ENCODE measurements at places on chromosomes 6 and 20.

DNA sequence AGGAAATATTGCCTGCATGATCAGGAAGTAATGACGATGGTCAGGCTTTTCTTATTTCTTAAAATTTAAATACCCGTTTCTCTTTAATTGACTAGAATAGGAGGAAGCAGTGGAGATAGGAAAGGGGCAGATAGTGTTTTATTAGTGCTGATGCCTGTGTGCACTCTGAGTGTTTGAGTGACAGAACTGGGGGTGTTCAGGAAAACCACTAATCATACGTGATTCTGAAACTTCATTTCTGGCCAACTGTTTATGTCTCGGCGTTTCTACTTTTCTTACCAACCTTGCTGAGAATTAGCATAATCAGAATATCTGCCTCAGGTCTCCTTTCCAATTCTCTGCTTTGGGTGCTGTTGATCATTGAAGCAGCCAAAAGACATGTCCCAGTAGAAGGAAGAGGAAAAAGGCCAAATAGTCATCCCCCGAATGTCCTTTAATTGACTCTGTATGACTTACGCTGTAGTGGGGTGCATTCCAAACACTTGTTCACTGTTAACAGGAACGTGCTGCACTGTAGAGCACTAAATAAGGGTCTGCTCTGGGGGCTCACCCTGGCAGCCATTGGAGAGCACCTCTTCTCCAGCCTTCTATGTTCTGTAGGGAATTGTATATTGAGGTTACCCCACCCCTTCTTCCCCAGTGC lies 152.9 kb downstream of the JARID2 start:
- no peak for DNase-seq

GRCh38 chr6:45756606-45757005 lies 259.1 kb downstream of the CLIC5 start:
- DNase-seq = no peak

- no peak for DNase-seq
Observed at GRCh38 chr20:63857764-63858392, 3.4 kb upstream of the ABHD16B start.

- peak; percentile 79 for DNase-seq
Observed at GRCh38 chr6:33208091-33208967, at the start of gene RING1. Gene RING1 (plus strand): TSS chr6:33208500. CDS start chr6:33208823, 323 bp downstream.

- DNase-seq = no peak
Observed at GRCh38 chr6:63610944-63611343, 24.7 kb upstream of the PHF3 start.

GRCh38 chr6:144879436-144879835 lies 594.3 kb downstream of the UTRN start:
- peak; percentile 11 for DNase-seq

DNA sequence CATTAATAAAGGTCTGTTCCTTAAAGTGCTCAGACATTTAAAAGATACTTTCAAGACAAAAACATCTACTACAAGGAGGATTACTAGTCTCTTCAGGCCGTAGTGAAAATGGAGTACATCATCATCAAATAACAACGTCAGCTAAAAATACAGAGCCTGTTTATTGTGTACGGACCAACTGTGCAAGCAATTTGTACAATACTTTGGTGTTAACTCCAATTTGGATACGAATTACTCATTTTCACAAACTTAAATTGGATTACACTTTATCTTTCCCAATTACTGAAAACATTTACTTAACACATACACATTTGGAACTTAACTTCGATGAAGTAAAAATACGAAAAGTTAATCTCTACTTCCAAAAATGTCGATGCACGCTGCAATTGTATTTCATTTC lies 802 bp downstream of the CYP39A1 start:
- no peak for DNase-seq

DNA sequence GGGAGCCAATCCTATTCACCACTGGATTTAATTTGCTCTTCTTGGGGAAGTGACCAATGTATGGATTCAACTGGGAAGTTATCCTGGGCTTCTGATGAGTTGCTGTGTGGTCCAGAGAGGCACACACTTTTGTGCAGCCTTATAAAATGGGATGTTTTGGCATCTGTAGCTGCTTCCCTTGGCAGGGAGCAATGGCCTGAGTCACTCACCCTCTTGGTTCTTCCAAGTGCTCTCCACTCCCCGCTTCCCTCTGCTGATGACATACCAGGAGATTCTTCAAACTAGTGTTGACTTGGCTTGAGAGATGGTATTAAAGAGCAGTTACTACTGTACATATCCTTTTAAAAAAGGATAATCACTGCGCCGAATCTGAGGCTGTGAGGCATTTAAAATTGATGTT lies 105.8 kb downstream of the JARID2 start:
- DNase-seq = no peak

DNA sequence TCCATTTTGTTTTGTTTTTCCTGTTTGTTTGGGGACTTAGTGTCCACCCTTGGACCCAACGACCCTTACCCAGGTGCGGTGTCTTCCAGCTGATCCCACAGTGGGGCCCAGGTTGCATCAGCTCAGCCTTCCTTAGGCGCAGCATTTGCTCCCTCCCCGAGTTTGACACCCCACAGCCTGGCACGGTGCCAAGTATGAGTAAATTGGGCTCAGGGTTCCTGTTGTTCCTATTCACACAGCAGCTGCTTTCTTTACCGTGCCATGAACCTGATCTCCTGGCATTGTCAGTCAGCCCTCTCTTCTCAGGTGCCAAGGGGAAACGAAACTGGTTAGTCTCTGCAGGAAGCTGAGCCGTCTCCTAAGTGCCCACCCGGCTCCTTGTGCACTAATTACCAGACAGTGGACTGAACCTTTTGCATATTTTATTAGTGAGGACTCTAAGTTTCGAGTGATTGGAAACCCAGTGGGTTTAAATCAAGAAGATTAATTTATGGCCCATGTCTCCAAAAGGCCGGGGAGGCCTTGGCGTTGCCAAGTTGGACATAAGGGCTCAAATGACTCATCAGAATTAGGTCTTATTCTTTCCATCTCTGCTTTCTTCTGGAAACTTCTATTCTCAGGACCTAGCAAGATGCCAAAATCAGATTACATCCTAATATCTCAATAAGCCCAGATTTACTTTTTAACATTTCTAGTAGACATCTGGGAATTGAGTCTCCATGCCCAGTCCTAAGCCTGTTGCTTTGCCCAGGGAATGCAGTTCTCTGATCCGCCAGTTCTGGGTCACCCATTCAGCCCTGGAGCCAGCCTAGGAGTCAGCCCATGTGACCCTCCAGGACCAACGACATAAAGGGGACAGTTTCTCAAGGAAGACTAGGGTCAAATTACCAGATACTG lies 68.8 kb downstream of the TSHZ2 start:
- no peak for DNase-seq

DNA sequence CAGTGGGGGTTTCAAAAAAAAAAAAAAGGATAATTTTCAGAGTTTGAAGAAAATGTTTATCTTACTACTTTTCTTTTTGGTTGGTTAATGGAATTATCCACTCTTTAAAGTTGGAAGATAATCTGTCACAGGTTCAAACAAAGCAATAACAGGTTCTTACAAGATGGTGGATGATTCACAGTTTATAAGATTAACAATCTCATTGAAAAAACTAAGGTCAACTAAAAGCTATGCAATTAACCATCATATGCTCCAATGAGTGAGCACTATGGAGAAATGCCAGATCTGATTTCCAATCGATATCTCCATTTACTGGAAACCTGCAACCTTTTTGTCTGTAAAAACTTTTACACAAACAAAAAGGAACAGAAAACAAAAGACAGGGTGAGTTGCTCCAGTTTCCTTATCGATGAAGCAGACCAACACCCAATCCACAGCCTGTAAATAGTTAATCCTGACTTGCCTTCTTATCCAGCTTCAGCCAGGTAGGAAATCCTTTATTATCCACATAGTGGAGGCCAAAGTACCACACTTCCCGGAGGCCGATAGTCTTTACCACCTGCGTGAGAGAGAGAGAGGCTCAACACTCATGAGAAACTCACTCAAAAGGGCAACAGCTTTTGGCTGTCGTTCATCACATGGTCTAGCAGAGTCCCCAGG lies 32.4 kb downstream of the EZR start:
- DNase-seq = no peak

DNA sequence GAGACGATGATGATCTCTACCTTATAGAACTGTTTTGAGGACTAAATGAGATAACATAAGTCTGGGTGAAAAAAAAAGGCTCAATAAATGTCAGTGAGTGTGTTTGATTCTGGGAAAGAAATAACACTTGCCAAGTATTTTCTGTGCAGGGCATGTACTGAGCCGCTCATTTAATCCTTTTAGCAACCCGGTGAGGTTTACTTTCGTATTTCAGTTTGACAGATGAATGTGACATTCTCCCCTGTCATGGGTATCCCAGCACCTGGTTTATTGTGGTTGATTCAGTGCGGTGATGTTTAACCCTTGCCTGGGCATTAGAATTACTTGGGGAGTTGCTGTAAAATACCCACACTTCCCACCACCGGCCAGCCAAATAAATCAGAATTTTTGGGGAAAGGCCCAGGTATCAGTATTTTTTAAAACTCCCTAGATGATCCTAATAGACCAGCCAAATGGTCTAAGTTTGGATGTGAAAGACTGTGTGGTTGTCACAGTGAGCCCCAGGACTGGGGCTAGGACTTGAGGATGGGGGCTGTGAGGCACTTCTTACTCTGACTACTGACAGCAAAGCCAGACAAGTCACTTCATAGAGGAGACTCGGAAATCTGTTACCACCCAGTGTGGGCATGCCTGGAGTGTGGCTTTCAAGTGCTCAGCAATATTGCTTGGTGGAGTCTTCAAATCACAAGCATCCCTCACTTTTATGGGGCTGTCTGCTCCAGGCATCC lies 100.2 kb upstream of the KCNG1 start:
- no peak for DNase-seq

DNA sequence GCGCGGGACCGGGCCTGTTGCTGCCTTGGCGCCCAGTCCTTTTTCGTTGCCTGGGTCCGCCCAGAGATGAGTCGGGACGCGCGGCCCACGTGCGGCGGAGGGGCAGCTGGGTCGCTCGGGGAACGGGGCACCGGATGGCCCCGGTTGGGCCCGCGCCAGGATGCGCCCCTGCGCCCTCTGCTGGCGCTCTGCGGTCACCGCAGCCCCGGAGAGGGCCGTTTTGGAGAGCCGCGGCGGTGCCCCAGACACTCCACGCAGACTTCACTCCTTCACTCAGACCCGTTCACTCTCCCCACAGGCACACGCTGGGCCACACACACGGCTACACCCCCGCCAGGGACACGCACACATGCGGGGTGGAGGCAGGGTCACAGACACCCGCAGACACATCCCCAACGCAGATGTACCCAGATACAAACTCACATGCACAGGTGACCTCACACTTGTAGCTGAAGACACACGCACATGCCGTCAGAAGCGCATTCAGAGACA lies 38.8 kb downstream of the SRC start:
- DNase-seq = peak; percentile 83

DNA sequence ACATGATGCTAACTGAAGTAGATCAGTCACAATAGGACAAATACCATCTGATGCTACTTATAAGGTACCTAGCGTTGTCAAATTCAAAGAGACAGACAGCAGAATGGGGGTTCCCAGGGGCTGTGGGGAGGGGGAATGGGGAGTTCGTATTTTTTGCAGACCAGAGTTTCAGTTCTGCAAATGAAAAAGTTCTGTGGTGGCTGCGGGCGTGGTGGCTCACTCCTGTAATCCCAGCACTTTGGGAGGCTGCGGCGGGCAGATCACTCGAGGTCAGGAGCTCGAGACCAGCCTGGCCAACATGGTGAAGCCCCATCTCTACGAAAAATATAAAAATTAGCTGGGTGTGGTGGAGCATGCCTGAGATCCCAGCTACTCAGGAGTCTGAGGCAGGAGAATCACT lies 68.1 kb downstream of the SLC22A23 start:
- no peak for DNase-seq

DNA sequence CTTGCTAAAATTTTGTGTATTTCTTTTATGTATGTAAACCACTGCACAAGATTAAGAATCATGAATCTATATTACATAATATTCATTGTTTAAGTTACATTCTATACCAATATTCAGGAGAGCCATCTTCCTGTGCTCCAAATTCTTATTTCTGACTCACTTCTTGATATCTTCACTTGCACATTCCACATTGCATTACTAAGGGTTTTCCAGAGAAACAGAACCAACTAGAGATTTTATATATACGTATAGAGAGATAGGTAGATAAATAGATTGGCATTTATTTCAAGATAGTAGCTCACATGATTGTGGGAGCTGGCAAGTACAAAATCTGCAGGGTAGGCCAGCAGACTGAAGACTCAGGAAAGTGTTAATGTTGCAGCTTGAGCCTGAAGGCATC lies 222.2 kb upstream of the PRSS16 start:
- DNase-seq = no peak

DNA sequence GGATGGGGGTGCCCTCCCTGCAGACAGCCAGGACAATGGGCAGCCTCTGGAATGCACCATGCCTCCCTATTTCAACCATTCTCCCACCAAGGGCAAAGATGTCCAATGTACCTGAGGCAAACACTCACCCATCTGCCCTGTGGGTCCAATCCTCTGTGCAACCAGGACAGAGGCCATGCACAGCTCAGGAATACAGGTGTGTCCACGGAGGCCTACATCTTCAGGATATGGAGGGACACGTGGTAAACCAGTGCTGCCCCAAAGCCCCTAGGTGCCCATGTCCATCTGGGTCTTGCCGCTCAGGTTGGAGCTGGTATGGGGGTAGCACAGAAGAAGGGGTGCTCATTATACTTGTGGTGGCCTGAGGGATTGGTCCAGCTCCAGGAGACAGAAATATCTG lies 20.4 kb upstream of the TAF8 start:
- no peak for DNase-seq

DNA sequence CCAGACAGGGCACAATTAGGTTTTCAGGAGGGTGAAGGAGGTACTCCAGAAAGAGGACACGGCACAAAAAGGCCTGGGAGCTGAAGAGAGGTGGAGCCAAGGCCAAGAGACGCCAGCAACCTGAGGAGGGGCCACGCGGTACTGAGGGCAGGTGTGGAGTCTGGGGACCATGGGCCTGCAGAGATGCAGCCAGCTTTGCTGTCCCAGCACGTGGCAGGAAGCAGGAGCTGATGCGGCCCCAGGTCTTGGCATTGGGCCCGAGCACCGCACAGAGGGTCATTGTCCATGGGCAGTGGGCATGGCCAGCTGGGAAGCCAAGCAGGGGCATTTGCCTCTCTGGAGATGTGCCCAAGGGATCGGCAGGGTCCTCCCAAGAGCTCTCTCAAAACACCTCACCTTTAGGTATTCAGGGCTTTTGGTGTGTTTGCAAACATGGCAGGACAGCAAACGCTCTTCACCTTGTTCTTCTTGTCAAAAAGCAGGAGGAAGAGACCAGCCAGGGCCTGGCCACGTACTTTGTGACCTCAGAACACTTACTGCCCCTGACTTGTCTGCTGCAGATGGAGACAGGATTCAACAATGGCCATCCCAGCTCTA lies 1.4 kb upstream of the BPIFB1 start:
- no peak for DNase-seq

GRCh38 chr20:13341737-13342393 lies 120.8 kb downstream of the ISM1 start:
- no peak for DNase-seq

GRCh38 chr6:4103929-4104328 lies 25.0 kb upstream of the FAM217A start:
- no peak for DNase-seq

All from BE2C (cell line).